ENCODE measurements at places on chromosomes 16 and 17.

DNA sequence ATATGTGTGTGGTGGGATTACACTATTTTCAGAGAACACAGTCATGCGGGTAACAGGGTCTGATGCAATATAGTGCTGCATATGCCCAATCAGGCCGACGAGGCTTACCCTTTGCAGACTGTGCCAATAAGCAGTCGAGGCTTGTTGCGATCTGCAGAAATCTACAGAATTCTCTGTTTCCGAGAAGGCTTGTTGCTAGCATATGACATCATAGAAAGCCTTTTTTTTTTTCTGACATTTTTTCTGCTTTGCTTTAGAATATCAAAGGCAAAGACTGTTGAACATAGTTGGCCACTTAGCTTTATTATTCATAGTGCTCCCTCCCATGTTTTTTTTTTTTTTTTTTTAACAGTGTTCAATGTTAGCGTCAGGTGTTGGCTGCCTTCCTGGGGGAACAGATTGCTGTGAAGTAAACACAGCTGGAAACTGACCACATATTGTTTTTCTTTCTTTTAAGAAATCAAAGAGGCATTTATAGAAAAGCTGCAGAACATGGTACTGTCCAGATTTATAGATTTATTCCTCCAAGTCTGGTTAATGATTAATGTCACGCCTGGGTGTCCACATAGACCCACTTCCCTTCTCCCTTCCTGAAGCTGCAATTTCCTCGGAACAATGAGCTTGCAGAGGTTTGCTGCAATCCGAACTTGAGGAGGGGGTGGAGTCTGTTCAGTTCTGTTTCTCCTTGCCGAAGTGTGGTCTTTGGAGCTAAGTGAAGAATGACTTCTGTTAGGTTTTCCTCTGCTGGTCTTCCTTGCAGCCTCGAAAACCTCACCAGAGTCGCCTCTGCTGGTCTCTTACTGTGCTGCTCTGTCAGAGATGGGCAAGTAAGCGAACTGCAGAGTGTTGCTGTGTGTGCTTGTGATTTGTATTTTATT lies 87.3 kb downstream of the MAP2K6 start:
- DNase-seq: no peak

DNA sequence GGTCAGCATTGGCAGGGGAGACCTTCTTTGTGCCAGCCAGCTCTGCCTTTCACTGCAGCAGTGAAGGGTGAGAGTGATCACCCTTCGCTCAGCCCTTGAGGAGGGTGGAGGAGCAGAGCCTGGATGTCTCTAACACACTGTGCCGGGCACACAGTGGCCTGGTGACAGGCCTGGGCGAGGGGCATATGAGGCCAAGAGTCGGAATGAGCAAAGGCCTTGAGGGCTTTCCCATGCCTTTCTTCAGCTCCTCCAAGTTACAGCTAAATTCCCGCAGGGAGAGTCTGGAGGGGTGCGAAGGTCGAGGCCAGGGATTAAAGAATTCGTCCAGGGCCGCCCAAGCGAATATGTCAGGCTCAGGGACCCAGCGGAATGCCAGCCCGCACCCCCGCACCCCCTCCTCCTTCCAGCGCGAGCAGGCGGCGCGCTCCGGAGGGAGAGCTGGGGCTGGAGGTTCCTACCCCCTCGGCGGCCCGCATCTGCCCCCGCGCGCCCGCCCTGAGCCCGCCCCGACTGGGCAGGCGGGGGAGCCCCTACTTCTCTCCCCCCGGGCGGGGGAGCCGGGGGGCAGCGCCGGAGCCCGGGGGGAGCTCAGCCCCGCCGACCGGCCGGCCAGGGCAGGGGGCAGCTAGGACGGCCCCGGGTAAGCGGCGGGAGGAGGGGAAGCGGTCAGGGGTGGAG lies at the start of gene RASL10B:
TSS of gene RASL10B (plus strand) at position 401 of the 678 bp plus-strand sequence. CDS start 3,546 bp downstream, outside the sequence.
- peak; percentile 67 for DNase-seq

GRCh38 chr17:63447471-63448009 lies 1.4 kb upstream of the CYB561 start:
- no peak for DNase-seq

DNA sequence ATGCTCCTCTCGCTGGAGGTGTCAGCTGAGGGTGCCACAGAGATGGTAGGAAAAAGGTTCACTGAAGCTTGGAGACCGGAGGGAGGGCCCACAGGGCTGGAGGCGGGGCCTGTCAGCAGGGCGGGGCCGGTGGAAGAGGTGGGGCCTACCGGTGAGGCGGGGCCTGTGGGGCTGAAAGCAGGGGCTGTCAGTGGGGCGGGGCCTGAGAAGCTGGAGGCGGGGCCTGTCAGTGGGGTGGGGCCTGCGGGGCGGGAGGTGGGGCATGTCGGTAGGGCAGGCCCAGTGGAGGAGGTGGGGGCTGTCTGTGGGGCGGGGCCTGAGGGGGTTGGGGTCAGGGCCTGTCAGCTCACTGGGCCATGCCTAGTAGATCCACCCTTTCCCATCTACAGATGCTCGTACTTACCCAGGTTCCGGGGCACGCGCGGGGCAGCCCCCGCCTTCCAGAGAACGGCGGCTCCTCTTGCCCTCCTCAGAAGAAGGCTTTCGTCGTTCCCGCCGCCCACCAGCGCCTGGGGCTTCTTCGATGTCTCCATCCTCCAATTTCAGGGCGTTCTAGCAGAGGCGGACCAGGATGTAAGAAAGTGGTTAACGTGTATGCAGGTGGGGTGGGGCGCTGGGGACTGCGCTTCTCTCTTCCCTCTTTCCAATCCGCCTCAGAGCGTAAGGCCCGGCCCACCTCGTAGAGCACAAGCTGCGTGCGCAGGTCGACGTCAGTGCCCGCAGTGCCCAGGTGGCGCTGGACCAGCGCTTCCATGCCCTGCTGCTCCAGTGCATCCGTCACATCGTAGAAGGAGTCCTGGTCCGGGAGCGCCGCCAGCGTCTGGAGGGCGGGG lies 9.8 kb downstream of the TMEM208 start:
- DNase-seq: peak; percentile 81

DNA sequence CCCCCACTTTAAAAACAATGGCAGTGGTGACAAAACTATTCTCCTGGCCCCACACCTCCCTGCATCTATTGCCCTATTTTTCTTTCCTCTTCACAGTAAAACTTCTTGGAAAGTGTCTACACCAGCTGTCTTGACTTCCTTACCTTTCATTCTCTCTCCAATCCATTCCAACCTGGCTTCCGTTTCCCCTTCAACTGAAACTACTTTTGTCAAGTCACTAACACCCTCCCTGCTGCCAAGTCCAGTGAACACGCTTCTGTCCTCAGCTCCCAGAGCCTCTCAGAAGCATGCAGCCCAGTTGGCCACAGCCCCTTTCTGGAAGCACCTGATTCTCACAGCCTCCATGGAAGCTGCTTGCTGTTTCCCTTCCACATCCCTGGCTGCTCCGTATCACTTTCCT lies 4.0 kb upstream of the SCN4A start:
- DNase-seq: no peak

GRCh38 chr17:74746922-74747321 lies 1.5 kb upstream of the NHERF1 start:
- DNase-seq: no peak

GRCh38 chr16:75010427-75010826 lies 11.6 kb downstream of the ZNRF1 start:
- DNase-seq: no peak

- no peak for DNase-seq
Measured at GRCh38 chr16:10575506-10576130, 4.8 kb downstream of the EMP2 start.

DNA sequence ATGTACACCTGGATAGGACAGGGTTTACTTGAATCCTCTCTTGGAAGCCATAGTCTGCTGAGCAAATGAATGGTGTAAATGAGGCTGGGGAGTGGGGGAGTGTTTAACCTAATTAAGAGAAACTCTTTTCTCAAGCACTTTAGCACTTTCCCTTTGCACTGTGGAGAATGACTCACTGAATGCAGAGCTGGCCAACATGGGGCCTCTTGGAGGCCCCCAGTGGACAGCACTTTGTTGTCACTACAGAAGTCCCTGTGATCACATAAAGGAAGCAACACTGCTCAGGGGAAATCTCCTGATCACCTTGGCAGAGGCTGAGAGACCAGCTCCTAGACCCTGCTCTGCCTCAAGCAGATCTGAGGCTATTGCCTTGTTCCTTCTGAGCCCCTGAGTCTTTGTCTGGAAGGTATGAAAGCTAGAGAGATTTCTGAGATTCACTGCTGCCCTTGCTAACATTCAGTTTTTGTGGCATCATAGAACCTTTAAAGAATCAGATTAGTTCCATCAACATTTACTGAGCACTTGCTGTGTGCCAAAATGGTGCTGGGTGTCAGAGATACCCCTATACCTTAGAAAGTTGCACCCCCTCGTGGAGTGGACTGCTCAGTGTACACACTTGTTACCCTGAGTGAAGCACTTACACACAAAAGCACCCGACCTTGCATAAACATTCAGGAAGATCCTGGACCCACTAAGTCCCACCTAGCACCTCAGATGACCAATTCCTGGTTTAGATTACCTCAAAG lies 230.1 kb upstream of the CCL2 start:
- DNase-seq: no peak

GRCh38 chr17:82051776-82052637 lies at the start of the genes GPS1 and RFNG:
Gene GPS1 (plus strand): TSS chr17:82051898. CDS start chr17:82051932, 34 bp downstream.
Gene RFNG (minus strand): TSS chr17:82051811. CDS start chr17:82051766, 45 bp downstream.
- peak; percentile 91 for DNase-seq

DNA sequence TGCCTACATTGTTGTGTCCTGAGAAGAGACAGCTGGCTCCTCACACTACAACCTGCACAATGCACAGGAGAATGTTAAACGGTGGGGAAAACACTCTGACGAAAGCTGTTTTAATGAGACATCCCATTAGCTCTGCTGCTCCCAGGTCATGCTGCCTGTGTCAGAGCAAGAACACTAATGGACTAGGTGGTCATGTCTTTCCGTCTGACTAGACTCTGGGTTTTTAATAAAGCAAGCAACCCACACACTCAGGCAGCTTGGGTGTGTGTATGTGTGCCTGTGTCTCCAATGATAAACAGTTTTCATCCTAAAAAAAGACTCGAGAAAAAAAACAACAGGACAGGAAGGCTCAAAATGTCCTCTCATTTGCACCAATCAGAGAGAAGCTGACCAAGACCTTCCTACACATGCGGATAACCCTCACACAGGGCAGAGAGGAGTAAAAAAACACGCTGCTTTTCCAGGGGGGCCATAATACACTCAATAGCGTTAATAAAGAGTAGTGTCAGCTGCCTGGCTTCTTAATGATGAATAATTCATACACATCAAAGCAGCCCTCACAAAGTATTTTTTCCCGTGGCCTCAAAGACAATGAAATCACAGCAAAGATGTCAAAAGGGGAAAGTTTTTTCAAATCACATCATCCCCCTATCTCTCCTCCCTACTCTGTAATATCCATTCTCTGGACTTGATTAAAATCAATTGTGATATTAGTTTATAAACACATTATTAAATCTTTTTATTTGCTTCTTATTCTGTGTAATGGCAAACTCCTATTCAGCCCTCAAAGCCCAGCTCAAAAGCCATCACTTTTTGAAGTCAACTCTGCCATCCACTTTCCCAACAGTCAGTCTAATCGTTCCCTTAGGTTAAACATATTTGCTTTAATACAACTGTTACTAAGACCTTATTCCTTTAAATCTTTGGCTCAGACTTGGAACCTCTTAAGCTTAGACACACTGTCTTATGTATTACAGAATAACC lies 244.2 kb upstream of the CDH11 start:
- DNase-seq: no peak

DNA sequence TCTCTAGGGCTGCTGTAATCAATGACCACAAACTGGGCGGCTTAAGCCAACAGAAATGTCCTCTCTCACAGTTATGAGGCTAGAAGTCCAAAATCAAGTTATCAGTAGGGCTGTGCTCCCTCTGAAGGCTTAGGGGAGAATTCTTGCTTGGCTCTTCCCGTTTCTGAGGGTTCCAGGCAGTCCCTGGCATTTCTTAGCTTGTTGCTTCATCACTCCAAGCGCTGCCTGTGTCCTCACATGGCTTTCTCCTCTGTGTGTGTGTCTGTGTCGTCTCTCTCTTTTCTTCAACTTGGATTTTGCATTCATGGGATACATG lies 13.7 kb upstream of the CDC42EP4 start:
- no peak for DNase-seq

- DNase-seq: no peak
Measured at GRCh38 chr16:87437911-87438610, 45.9 kb downstream of the MAP1LC3B start.

DNA sequence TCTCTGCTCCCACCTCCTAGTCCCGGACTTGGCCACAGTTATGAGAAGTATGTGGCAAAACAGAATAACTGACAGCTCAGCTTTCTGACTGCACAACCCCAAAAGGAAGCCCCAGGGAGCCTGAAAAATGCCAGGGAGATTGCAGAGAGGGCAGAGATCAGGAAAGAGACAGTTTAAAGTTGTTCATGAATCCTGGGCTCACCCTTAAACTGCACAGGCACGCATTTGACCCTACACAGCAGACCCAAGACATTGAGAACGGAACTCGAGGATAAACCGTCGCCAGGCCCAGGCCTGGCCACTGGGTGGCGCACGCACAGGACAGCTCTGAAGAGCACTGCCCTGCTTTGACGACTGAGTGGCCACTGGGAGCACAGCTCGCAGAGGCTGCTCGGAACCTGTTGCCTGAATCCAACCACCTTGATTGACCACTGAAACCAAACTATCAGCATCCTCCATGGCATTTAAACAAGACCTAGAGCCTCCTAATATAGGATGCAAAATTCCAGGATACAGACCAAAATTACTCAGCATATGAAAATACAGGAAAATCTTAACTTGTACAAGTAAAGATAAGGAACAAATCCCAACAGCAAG lies 114.0 kb downstream of the C16orf95 start:
- DNase-seq: peak; percentile 72

GRCh38 chr17:72407336-72407909 lies 286.6 kb downstream of the SOX9 start:
- DNase-seq: no peak

GRCh38 chr16:53257001-53257400 lies 177.3 kb upstream of the RBL2 start:
- DNase-seq: no peak

GRCh38 chr16:3400446-3400778 lies 392 bp downstream of the ZSCAN32 start:
- no peak for DNase-seq

- no peak for DNase-seq
Measured at GRCh38 chr16:57257455-57258070, 12.5 kb downstream of the ARL2BP start.
